Activated CD4-positive, CD25-positive, alpha-beta regulatory T cell (primary cell): ENCODE measurements at places on chromosomes 12 and 14.

DNA sequence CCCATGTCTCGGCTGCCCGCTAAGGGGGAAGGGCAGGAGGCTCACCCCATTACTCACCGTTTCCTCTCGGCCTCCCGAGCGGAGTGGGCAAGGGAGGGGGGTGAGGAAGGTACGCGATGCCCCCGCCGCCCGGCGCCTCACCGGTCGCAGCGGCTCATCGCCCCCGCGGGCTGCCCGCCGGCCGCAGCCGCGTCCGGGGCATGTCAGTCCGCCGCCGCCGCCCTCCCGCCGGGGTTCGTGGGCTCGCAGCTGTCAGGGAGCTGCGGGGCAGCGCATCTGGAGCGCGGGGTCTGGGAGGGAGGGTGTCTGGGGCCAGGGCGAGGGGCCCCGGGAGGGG lies 461 bp downstream of the SLC8A3 start:
- DNase-seq, result no peak

GRCh38 chr12:117049295-117049694 lies 49.9 kb downstream of the TESC start:
- DNase-seq, result no peak

DNA sequence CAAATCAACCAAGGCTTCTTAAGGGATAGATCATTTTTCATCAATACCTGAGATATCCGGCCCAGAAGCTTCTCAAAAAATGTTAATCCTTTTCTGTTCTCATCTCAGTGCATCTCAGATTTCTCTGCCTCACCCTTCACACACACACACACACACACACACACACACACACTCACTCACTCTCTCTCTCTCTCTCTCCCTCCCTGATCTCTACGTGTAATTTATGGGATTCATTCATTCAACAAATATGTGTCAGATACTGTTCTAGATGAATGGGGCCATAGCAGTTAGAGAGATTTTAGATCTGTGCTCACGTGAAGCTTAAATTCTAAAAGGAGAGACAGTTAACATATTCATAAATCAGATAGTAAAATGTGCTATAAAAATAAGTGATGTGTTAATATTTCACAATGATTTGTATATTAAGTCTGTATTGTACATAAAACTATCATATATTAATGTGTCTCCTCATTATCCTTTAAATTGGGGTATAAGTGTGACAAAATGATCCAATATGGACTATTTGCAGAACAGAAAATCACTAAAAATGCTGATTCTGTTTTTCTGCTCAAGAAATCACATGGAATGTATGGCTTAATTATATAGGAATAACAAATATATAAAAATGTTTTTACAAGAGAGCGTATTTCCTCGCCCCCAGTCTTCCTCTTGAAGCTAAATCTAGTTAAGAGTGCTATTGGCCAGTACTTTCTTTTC lies 7.3 kb upstream of the FRMD6 start:
- DNase-seq, result no peak

DNA sequence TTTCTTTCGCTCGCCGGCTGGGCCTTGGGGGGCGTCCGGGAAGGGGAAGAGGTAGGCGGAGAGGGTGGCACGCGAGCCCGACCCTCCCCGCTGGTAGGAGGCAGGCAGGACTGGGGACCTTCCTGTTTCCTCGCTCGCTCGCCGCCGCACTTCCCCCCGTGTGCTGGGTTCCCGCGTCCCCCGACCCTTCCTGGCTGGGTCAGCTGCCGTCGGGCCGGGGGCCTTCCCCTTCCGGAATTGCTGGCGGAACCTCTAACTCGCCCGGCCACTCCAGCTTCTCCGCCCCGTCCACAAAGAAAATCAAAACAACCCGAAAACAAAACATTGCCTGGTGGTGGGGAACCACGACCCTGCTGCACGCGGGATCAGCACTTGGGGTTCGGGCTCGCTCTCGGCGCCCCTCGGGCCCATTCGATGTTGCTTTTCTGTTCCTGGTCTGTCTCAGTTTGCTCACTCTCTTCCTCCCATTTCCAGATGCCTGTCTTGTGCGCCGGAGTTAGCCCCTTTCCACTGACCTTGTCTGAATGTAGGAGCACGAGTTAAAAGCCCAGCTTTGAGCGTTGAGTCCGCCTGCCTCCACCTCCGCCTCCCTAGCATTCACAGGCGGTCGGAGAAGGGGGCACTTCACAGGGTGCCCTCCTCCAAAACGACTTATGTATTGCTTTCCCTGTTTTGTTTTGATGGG lies 581 bp downstream of the PAPOLA start:
- DNase-seq, result no peak

DNA sequence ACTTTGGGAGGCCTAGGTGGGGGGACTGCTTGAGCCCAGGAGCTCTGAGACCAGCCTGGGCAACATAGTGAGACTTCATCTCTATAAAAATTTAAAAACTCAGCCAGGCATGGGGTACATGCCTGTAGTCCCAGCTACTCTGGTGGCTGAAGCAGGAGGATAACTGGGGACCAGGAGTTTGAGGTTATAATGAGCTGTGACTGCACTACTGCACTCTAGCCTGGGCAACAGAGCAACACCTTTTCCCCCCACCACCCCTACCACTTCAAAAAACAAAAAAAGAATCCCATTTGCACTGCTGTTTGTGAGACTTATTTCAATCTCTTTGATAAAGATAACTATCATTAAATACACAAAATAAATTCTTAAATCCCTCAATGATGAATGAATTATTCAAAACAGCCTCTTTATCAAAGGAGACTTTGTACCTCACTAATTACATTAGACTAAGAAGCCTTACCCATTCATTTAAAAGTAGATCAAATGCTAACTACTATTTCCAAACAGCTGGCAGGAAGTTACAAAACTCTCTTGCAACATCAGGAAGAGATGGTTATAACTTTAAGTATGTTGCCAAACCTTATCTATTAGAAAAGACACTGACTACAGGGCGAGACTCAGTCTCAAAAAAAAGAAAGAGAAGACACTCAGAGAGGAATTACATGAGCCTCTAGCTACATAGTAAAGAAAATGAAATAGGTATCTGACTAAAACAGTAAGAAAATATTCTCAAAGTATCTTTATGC lies 14.7 kb downstream of the BLTP3B start:
- no peak for DNase-seq

DNA sequence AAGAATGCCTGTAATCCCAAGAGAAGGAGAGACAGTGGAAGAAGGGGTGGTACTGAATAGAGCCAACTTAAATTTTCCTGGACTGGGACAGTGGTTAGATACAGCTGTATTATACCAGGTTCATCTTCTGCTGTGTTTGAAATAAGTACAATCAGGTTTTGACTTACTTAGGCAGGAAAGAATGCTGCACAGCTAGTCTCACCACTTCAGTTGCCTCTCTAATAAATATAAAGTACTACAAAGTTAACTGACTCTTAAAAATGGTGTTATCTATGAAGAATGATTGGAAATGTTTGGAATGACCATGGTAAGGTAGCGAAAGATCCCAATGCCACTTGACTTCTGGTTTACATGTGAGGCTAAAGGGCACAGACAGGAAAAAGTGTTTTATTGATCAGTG lies 652.1 kb downstream of the NOVA1 start:
- DNase-seq, result no peak

DNA sequence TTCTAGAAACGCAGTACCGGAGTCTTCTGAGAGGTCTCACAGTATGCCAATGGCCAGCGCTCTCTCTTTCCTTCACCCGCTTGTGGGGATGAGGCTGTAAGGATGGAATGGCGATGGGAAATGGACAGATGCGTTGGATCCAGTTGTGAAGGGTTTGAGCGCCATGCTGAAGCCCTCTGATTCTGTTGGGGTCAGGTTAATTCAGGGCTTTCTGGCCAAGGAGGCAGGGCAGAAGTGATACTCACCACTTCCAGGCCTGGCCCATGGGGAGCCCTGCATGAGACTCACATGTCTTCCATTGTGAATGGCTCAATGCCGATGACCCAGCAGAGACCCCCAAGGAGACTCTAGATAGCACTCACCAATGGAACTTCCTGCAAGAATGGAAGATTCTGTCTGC lies 114.3 kb downstream of the BCL11B start:
- no peak for DNase-seq

- no peak for DNase-seq
Observed at GRCh38 chr12:57842342-57843294, 3.9 kb downstream of the CTDSP2 start.

GRCh38 chr14:69055999-69056788 lies 77.1 kb upstream of the ACTN1 start:
- no peak for DNase-seq

DNA sequence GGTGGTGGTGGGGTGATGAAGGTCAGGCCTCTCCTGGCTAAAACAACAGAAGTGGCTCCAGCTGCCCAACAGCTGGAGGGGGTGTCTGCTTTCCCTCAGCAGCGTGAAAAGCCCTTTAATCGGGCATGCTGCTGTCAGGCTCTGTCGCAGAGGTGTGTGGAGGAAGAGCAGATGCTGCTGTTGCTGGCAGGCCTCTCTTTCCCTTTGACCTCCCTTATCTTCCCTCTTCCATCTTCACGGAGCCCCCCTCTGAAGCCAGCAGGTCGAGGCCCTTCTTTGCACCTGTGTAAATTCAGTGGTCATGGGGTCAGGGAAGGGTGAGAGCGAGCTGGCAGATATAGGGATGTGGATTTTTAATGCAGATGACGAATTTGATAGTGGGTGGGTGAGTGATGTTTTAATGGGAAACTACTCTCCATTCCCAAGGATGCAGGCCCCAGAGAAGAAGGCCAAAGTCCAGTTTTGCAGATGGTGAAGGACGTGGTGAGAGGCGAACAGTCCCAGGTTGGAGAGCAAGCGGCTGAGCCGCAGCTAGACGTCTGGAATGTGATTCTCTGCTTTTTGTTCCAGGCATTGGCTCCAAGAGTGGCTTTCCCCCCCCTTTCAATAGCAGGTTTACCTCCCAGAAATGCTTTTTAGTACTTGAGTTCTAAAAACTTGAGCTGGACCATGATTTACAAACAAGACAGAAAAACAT lies 64.0 kb downstream of the SMOC1 start:
- no peak for DNase-seq

DNA sequence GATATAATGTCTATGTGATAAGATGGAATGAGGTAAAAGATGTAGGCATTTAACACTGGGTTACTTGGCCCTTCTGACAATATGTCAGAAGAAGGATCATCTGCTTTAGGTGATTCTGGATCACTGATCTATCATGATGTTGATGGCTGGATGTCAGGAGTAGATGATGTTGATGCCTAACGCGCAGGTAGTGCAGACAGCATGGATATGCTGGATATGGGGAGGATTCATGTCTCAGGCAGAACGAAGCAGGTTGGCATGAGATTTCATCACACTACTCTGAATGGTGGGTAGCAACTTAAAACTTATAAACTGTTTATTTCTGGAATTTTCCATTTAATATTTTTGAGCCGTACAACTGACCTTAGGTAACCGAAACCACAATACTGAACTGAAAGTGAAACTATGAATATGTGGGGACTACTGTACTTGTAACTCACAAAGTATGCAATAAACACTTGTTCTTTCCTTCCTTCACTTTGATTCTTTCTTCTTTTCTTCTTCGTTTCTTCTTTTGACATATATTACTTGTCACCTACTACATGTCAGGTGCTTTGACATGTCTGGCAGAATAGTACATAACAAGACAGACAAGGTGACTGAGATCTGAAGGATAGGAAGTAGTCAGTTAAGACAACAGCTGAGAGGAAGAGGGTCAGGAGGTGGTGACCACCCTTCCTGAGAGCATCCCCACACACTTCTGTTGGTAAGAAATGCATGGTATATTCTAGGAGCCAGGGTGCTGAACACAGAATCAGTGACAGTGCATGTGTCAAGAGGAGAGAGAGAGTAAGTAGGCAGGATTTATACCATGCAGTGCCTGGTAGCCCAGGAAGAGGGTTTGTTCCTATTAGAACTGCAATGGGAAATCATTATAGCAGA lies 238.8 kb downstream of the PPFIA2 start:
- no peak for DNase-seq

- no peak for DNase-seq
Observed at GRCh38 chr14:89391123-89391522, 25.9 kb downstream of the FOXN3 start.

DNA sequence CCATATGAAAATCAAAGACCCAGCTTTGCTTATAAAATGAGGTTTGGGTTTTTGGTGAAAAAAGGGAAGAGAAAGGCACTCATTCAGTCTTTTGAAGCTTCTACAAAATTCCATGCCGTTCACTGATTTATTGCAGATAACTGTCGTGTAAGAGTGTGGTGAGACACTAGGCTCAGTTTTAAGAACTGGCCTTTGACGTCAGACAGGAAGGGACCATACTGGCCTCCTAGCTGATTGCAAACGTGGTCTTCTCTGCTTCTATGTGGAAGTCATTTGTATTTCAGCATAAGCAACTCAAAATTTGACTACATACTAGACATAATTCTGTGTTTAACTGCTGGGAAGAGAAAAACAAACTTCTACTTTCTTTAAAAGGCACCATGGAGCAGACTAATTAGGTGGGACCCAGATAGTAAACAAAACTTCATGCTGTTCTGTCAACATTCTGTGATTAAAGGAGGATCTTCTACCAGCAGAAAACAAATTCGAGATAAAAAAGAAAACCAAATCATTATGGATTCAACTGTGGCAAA lies 168.7 kb downstream of the TTC7B start:
- DNase-seq, result no peak

GRCh38 chr14:59356767-59357166 lies 108.4 kb downstream of the GPR135 start:
- no peak for DNase-seq

GRCh38 chr12:41466802-41467201 lies 278.7 kb downstream of the PDZRN4 start:
- no peak for DNase-seq

GRCh38 chr12:107528731-107529365 lies 156.8 kb upstream of the PWP1 start:
- DNase-seq, result no peak

DNA sequence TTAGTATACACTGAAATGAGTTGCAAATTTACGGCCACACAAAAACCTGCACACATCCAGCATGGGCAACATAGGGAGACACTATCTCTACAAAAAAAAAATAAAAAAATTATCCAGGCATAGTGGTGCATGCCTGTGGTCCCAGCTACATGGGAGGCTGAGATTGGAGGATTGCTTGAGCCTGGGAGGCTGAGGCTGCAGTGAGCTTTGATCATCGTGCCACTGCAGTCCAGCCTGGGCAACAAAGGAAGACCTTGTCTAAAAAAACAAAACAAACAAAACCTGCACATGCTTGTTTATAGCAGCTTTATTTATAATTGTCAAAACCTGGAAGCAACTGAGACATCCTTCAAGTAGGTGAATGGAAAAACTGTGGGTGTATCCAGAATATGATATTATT lies 4.9 kb upstream of the TOMM20L start:
- no peak for DNase-seq

DNA sequence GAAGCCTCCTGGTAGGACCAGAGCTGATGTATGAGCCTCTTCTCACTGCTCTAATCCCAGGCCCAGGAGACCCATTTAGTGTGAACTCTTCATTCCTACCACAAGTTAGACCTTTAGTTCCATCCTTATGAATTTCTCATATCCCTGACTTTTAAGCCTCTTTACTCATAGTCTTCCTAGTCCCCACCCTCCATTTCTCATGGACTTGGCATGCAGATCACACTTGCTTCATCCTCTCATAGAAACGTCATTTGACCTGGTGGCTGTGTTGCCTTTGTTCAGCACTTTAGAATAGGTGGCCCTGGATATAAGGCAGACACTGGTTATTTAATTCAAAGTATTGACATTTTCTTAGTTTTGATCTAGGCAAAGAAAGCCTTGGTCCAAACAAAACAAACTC lies 99.5 kb downstream of the SLC16A7 start:
- no peak for DNase-seq
